Body of pancreas (tissue), 4 donors: ENCODE measurements at places on chromosomes 2 and 18. TPM values are rescaled to one million over a fixed set of nuclear protein-coding genes. Genes with fewer than 3 reads are reported as not detected.

GRCh38 chr2:238970553-238971081 is 122.7 kb downstream of the TWIST2 start:
- no peaks in the 10 kb centered on the region for H3K4me1 ChIP-seq
- peak; percentile 59 for DNase-seq
- H3K27ac ChIP-seq = no peak overlapping the region
- no peak overlapping the region for H3K4me3 ChIP-seq

DNA sequence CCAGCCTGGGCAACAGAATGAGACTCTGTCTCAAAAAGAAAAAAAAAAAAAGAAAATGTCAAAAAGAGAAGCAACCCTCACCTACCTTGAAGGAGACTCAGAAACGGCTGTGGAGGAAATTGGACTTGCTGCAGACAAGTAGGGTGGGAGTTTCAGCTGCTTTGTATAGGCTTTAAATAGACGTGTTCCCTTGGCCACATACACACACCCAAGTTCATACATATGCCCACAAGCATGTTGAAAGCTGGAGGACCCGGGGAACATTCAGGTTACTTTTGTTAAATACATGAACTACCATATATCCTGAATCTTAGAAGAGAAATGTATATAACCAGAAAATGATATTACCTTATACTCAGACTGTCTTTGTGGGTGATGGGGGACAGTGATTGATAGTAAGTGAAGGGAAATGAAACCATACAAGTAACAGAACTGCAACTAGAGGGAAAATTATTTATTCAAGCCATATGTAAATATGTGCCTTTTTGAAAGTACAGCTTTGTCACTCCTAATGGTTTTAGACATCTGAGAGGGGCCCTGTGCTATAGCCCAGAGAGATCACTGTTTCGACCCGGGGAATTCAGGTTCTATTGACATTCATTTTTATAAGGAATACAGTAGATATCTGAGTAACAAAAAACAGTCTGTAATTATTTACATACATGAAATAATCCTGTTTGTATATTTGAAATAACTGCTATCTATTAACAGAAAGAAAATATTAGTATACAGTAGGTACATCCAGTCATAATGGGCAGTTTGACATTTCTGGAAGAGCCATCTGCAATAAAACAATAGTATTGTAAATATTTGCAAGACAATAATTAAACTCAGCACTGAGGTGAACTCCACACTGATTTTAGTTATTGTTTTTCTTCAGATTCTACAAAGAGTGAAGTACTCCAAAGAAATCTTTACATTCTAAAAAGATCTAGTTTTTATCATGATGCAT is 48.0 kb upstream of the TGIF1 start:
- no peak overlapping the region for H3K27ac ChIP-seq
- no peaks in the 10 kb centered on the region for H3K4me1 ChIP-seq
- H3K27me3 ChIP-seq = no peaks in the 10 kb centered on the region
- H3K4me3 ChIP-seq = no peak overlapping the region

GRCh38 chr2:218272531-218273212 is 2.4 kb downstream of the PNKD start:
- H3K27ac ChIP-seq = peak overlapping the region; percentile 85
- no peak overlapping the region for H3K4me3 ChIP-seq
- H3K27me3 ChIP-seq = no peaks in the 10 kb centered on the region
- H3K36me3 ChIP-seq = peaks cover 35% of the 10 kb centered on the region

- no peak for DNase-seq
- no peak overlapping the region for H3K4me3 ChIP-seq
- H3K4me1 ChIP-seq = peaks cover 11% of the 10 kb centered on the region
- H3K27ac ChIP-seq = no peak overlapping the region
Measured at GRCh38 chr18:63175264-63175663, 144.3 kb downstream of the BCL2 start.

DNA sequence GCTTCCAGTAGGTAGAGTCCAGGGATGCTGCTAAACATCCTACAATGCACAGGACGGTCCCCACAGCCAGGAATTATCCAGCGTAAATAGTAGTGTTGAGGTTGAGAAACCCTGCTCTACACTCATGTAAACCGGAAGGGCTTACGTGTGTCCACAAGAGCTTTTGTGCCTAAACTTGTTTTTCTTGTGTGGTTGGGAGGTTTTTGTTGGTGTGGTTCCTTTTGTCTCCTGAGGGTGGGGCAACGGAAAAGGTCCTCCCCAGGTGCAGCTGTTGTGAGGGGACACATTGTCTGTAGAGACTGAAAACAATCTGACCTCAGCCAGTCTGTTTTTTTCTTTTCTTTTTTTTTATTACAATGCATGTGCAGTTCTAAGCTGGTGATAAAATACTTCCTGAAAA is 72.7 kb upstream of the MGAT5 start:
- no peaks in the 10 kb centered on the region for H3K36me3 ChIP-seq
- no peak overlapping the region for H3K4me3 ChIP-seq
- DNase-seq = no peak

DNA sequence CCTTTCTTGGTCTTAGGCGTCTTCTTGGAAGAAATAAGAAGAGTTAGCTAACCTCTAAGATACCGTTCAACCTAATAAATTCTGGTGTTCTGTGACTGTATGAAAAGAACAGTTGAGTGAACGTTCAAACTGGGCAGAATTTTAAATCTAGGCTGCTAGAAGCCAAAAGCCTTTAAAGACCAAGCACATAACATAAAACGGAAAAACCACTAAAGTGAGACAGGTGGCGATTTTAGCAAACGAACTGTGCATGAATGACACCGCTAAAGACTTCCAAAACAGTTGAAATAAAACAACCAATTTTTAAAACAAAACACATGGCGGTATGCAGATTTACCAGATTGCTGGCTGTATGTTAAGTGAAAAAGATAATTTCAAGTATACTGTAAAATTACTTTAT is 73.1 kb downstream of the GALNT13 start:
- DNase-seq = no peak
- H3K4me3 ChIP-seq = no peak overlapping the region
- no peak overlapping the region for H3K27ac ChIP-seq
- no peaks in the 10 kb centered on the region for H3K4me1 ChIP-seq

DNA sequence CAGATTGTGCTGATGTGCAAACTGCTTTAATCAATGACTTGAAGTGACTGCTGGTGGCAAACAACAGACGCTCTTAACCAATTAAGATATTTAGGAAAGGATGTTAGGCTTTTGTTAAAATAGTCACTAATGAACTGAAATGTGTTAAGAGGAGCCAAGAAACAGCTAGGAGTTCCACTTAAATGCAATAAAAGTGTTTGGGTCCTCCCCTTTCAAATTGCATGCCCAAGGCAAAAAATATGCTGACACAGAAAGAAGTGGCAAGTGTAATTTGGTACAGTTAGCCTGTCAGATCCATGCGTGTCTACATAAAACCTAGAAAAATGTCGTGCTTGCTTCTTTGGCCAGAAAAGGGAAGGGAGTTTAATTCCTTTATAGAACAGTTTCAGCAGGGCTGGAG is 61.9 kb downstream of the XRCC5 start:
- peaks cover 5% of the 10 kb centered on the region for H3K36me3 ChIP-seq
- no peaks in the 10 kb centered on the region for H3K4me1 ChIP-seq
- H3K27ac ChIP-seq = no peak overlapping the region
- H3K27me3 ChIP-seq = no peaks in the 10 kb centered on the region
- no peak overlapping the region for H3K4me3 ChIP-seq

DNA sequence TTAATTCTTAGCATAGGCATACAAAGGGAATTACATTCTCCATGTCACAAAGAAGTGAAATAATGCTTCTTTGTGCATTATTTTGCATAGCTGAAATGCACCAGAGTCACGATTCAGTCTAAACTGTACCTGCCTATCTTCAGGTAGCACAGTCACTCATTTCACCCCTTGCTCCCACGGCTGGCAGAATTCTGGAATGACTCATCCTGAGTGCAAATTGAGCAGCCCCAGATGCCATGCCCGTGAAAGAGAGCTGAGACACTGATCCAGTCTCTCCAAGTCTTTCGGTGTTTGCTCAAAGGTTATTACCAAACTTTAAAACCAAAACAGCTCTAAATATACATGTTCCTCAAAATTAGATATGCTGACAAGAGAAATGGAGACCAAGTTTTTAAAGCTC is 168.3 kb upstream of the POU3F3 start:
- H3K4me1 ChIP-seq = no peaks in the 10 kb centered on the region
- H3K27me3 ChIP-seq = no peaks in the 10 kb centered on the region
- no peak for DNase-seq
- no peak overlapping the region for H3K27ac ChIP-seq
- H3K36me3 ChIP-seq = no peaks in the 10 kb centered on the region
- no peak overlapping the region for H3K4me3 ChIP-seq

- H3K4me3 ChIP-seq = no peak overlapping the region
- H3K36me3 ChIP-seq = no peaks in the 10 kb centered on the region
- H3K4me1 ChIP-seq = no peaks in the 10 kb centered on the region
- no peaks in the 10 kb centered on the region for H3K27me3 ChIP-seq
- no peak overlapping the region for H3K27ac ChIP-seq
- no peak for DNase-seq
Measured at GRCh38 chr2:120763508-120763907, 27.8 kb downstream of the GLI2 start.

GRCh38 chr2:62217970-62218369 is 22.1 kb downstream of the B3GNT2 start:
- H3K4me3 ChIP-seq = no peak overlapping the region
- DNase-seq = peak; percentile 2
- no peaks in the 10 kb centered on the region for H3K36me3 ChIP-seq

DNA sequence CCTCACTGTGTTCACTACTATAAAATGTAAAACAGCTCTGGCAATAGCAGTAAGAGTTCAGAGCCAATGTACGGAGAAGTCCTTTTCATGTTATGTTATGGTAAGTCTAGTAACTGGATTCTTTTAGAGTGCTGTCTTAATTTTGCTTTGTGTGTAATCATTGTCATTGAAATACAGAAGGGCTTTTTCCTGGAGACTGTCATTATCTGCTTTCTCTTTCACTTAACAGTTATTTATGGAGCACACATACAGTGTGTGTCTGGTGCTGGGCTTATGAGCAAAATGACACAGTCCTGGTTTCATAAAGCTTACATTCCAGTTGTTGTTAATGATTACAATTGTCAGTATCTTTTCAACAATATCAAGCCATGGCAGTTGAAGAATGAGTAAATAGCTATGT is 95.5 kb downstream of the CCDC102B start:
- DNase-seq = no peak
- H3K27me3 ChIP-seq = no peaks in the 10 kb centered on the region
- no peaks in the 10 kb centered on the region for H3K4me1 ChIP-seq
- no peaks in the 10 kb centered on the region for H3K36me3 ChIP-seq

GRCh38 chr2:2547451-2547850 is 216.4 kb upstream of the MYT1L start:
- no peak overlapping the region for H3K27ac ChIP-seq
- H3K4me1 ChIP-seq = no peaks in the 10 kb centered on the region
- no peaks in the 10 kb centered on the region for H3K27me3 ChIP-seq
- DNase-seq = no peak

DNA sequence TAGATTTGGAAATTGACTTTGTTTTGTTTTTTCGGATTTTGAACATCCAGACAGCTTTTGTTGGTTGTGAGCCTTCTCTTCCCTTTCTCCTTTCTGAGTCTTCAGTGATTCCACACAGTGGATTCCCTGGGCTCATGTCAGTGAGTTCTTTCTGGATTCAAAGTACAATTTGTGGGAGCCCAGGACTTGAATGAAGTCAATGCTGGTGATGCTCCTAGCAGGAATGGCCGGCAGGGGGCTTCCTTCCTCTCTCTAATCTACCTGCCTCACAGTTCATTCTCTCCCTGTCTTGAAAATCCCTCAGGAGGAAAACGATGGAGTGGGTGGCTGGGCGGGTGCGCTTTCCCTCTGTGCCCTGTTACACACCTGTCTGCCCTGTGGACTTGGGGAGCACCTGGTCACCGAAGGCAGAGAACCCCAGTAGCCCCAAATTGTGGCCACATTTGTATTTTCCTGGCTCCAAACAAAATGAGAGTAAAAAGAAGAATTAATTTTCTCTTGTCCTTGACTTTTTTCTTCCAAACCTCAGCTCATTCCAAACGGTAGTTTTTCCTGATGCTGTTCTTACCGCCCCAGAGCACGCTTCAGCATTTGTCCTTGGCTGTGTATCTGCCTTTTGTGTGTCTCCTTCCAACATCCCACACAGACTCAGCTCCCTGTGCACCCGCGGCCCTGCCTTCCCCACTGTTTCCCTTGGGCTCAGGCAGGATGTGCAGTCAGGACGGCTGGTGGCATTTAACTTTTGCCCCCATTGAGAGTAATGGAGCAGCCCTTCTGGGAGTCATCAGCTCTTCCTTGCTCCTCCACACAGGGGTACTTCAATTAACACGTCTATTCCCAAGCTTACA is 86.6 kb downstream of the MARCO start:
- no peaks in the 10 kb centered on the region for H3K4me1 ChIP-seq
- no peak overlapping the region for H3K27ac ChIP-seq
- DNase-seq = peak; percentile 25
- no peak overlapping the region for H3K4me3 ChIP-seq

DNA sequence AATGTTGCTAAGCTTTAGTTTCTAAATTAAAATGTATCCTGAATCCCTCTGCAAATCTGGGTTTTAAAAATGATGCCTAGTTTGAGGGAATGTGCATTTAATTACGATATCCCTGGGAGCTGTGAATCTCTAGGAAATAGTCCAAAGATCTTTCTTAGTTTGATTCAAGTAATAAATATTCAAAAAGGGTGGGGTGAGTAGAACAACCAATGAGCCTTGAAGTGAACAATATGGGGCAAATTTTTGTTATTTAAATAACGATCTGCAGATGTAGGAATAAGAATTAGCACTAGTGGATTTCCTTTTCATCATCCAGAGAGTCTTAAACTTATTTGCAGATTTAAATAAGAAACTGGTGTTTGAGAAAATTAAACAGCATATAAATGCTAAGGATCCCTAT is 106.3 kb downstream of the ACVR1 start:
- H3K27me3 ChIP-seq = no peaks in the 10 kb centered on the region
- H3K36me3 ChIP-seq = peaks cover 19% of the 10 kb centered on the region
- no peak overlapping the region for H3K27ac ChIP-seq

- H3K27me3 ChIP-seq = no peaks in the 10 kb centered on the region
- H3K27ac ChIP-seq = no peak overlapping the region
- no peak for DNase-seq
- H3K4me3 ChIP-seq = no peak overlapping the region
- no peaks in the 10 kb centered on the region for H3K36me3 ChIP-seq
Measured at GRCh38 chr2:151181524-151181923, 80.1 kb downstream of the RBM43 start.

Gene C18orf54
- 2.6 TPM for total RNA-seq

Gene XDH
- total RNA-seq = 0.78 TPM

Gene PSD4
- 83.4 TPM for total RNA-seq

Gene SCYGR3
- total RNA-seq = not detected

Gene ABCG5
- total RNA-seq = not detected

Gene AQP12A
- total RNA-seq = 130 TPM

Gene GALNT14
- 6.7 TPM for total RNA-seq

Gene CCDC68
- total RNA-seq = 13.0 TPM

Gene IL1RL2
- total RNA-seq = not detected

Gene TSPYL6
- not detected for total RNA-seq

Gene RESP18
- total RNA-seq = not detected

Gene KLHL30
- 0.66 TPM for total RNA-seq
